ENCODE measurements at places on chromosomes 3 and 15.
A peak's percentile ranks its signal among the peaks of the same experiment; 100 is the strongest.

- no peak for DNase-seq
Observed at GRCh38 chr3:181696626-181697230, 15.0 kb upstream of the SOX2 start.

DNA sequence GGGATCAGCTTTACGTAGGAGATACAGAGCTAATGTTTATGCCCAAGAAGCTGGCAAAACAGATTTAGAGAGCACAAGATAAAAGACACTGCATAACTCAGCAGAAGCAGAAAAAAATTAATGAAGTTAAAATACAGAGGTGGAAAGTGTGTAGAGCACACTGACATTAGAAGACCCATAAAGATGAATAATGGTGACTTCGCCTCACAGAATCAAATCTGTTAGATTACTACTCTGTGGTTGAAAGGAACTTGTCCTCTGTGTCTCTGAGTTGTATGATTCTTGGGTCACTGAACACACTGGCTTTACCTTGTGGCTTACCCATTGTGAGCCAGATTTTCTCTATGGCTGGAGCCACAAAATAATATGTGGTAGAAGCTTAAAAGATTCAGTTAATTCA lies 224.4 kb downstream of the PLCH1 start:
- DNase-seq, result no peak

GRCh38 chr3:44993471-44994205 lies 17.6 kb downstream of the EXOSC7 start:
- peak; percentile 57 for DNase-seq

- no peak for DNase-seq
Observed at GRCh38 chr3:52896613-52897012, 735 bp downstream of the STIMATE start.

All from AG04450 (cell line).